ENCODE measurements at places on chromosomes 1 and 21.
A peak's percentile ranks its signal among the peaks of the same experiment; 100 is the strongest.

- no peak for DNase-seq
Measured at GRCh38 chr1:21651214-21652042, 17.7 kb downstream of the RAP1GAP start.

GRCh38 chr1:54649130-54649898 lies 7.7 kb downstream of the MROH7 start:
- DNase-seq: no peak

DNA sequence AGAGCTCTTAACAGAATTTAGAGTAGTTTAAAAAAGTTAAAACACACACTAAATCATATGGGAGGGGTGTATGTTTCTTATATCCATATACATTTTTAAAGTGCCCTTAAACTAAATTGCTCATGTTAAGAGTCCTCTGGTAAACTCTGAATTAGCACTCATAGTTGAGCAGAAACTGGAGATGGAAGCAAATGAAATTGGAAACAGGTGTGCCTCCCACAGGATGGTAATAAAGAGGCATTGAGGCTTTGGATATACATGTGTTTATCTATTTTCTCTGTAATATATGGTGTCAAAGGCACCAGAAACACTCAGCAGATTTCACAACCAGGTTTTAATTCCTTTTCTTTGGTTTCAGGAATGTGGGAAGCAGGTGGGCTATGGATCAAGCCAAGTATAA lies 188.6 kb downstream of the HS2ST1 start:
- DNase-seq: no peak

DNA sequence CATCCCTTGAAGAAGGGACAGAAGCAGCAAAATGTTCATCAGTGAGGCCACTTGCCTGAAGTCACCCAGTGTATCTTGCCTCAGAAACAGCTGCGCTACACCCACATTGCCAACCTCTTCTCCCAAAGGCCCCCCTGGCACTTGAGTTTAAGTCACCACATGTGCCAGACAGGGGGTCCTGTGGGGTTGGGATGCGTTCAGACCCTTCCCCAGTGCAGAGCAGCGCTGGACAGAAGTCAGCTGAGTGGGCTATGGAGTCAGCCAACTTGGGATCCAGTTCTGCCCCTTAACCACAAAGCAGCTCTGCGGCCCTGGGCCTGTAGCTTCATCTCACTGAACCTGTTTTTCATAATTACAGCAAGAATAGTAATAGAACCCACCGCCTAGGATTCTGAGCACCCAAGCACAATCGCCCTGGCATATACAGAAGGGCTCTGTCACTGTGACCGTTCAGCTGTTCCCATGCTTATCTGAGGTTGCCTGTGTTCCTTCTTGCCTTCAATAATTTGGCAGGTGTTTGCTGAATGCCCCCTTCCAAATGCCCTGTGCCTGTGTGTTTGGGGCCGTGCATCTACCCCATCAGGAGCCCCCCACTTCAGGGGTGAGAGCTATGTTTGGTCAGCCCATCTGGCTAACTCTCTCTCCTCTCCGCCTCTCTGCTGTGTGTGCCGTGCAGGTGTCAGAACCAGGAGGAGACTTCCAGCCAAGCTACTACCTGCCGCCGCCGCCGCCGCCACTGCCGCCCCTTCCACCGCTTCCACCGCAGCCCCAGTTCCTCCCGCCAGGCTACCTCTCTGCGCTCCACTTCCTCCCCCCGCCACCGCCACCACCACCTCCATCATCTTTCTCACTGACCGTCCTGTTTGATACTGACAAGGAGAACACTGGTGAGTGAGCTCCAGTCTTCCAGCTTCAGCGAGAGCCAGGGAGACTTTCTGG lies 5.0 kb downstream of the DMRTB1 start:
- DNase-seq: no peak

DNA sequence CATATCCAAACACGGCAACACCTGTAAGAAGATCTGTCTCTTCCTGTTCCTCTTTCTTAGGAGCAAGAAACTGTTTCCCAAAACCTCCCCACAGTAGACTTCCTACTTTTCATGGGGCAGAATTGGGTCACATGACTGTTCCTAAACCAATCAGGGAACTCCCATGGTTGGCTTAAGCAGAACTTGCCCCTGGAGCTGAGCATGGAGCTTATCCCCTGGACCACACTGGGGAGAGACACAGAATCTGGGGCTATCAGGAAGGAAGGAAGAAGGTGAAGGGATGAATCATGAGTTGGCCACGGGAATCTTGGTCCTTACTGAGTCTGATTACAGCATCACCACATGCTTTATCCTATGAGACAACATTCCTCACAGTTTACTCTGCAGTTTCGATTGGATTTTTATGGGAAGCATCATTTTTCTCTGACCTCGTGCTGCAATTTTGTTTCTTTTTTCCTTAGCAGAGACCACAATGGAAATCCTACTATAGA lies 81.8 kb downstream of the CDC7 start:
- no peak for DNase-seq

- no peak for DNase-seq
Measured at GRCh38 chr1:193884848-193885558, 698.6 kb upstream of the B3GALT2 start.

DNA sequence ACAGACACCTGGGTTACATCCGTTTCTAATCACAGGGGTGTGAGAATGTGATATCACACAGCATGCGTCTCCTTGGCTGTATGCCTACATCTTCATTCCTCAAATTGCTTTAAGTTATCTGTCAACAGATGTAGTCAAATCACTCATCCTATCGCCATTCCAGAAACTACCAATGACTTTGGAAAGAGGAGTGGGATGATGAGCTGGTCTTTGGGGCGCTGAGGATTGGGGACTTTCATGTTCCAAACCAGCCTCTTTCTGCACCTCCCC lies 104.8 kb downstream of the NAV1 start:
- no peak for DNase-seq

- no peak for DNase-seq
Measured at GRCh38 chr1:2275796-2276536, 47.8 kb downstream of the SKI start.

DNA sequence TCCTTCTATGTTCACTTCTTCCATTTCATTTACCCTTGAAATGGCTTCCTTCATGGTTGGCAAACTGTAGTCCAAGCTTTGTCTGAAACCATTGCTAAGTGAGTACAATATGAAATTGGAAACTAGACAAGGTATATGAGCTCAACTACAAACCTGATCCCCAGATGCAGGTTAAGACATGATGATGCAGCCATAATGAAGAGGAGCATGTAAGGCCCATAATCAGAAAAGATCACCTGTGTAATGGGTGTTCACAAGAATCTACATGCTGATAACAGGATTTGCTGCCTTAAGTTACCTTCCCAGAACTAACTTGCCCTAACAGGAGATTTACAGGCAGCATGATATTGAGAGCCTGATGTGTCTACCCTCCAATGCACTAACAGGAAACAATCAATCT lies 153.9 kb downstream of the KCNH1 start:
- DNase-seq: no peak

GRCh38 chr1:226804907-226805759 lies 65.3 kb upstream of the PSEN2 start:
- DNase-seq: no peak

- no peak for DNase-seq
Measured at GRCh38 chr21:45471525-45472221, 66.7 kb downstream of the COL18A1 start.

DNA sequence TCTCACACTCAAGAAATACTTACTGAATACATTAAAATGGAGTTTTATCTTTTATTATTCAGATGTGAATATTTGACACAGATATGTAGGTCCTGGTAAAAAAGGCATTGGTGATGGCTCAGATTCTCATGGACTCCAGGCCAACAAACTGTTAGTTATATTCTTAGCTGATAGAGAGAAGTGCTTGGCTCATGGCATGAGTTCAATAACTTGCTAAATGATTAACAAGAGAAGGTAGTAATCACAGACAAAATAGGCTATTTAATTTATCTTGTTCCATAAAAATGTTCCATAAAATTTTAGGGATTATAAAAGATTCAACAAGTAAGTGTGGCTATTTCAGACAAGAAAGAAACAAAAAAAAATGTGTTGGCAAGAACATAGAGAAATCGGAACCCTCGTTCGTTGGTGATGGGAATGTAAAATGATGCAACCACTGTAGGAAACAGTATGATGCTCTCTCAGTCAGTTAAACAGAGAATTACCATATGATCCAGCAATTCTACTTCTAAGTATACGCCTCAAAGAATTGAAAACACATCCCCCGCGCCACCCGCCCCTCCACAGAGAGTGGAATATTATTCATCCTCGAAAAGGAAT lies 737.8 kb upstream of the ADAMTS5 start:
- DNase-seq: no peak

DNA sequence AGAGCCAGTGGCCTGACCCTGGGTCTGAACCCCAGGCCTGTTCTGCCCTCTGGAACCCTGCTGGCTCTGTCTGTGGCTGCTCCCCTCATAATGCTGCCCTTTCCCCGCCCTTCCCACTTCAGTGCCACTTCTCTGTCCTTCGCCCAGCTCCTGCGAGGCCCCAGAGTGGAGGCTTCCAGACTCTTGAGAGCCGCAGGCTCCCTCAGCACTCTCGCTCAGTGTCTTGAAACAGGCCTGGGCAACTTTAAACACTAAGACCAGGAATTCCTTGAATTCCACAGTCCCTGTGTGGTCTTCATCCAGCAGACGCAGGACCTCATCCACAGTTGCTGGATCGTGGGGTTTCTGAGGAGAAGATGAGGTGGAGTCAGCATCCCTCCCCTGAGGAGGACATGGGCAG lies 3.5 kb downstream of the CRNN start:
- DNase-seq: no peak

DNA sequence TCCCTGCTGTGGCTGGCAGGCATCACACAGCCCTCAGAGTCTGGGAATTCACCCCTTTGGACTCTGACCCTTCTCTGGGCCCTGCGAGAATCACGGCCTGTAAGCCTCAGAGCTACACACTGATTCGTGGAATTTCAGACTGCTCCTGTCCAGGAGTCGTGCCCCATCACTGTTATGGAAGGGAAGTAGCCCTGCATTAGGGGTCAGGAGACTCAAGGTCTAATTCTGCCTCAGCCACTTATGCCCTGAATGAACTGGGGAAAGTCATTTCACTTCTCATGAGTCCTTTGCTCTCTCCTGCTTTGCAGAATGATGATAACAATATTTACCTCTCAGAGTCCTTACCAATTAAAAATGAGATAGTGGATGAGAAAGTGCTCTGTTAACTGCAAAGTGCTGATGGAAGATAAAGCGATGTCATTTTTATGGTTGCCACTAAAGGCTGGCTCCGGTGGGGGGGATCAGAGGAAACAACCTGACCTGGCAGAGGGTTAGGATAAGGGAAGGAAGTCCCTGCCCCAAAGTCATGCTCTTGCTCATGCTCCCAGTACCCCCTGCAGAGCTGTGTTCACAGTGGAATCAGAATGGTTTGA lies 148.6 kb upstream of the CD34 start:
- DNase-seq: no peak

DNA sequence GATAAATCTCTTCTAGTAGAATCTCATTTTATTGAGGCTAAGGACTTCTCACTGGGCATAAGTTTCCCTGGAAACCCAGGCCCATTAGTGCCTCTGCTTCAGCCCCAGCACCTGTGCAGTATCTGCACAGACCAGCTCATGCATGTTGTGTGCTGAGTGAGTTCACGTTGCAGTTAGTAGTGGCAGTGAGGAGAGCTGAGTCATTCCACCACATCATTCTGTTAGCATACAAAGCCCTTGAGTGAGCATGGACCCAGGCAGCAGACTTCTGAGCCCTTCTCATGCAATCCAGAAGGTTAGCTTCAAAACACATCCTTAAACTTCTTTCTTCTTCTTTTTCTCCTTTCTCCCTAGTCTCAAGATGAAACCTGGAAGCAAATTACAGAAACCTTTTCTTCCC lies 45.8 kb upstream of the NTPCR start:
- peak; percentile 61 for DNase-seq

DNA sequence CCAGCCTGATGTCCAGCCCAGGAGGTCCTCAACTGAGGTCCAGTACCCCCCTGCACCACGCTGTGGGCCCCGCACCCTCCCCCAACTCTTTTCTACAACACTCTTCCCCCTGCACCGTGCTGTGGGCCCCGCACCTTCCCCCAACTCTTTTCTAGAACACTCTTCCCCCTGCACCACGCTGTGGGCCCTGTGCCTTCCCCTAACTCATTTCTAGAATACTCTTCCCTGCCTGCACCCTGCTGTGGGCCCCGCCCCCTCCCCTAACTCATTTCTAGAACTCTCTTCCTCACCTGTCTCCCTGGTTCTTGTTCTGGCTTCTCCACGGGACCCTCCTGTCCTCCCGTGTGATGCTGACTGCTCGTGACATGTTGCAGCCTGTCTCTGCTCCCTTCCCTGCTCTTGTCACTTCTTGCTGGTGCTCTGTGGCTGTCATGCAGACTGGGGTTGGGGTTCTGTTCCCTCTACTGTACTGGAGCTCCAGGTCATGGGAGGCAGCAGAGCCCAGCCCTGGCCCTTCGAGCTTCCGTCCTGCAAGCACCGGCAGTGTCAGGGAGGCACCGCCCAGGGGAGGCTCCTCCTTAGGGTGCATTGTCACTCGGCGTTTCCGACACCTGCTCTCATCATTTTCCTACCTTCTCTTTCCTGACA lies 160.1 kb upstream of the COL6A1 start:
- DNase-seq: no peak

DNA sequence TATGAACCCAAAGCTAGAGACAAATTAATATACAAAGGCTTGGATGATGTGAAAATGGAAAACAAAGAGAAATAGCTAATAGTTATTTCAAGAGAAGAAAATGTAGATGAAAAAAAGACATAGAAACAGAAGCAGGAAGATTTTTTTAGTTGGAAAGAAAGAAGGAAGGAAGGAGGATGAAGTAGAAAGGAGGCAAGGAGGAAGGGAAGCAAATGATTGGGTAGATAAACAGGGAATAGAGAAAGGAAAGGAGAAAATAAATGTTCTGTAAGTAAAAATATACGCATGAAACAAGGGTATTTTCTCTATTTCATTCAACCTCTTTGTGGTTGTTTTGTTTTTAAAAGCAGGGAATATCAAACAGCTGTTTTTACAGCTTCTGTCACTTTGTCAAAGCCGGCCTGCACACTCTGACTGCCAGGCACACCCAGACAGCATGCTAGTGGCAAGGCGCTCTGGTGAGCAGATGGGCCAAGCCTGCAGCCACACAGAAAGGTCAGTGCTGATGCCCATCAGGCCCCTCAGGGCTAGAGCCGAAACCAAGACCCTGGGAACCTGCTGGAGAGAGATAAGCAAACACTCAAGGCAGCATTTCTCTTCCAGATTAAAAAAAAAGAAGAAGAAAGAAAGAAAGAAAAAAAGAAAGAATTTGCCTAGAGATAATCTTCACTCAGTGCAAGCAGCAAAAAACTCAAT lies 72.9 kb upstream of the CTTNBP2NL start:
- no peak for DNase-seq

GRCh38 chr1:7485086-7485780 lies 285.9 kb upstream of the VAMP3 start:
- no peak for DNase-seq

Measured in NCI-H460 (cell line).